Heart left ventricle (tissue), 16 donors: ENCODE measurements at places on chromosomes 12 and 14.

GRCh38 chr12:50662116-50662510, 101.8 kb upstream of the ATF1 start:
- H3K27me3 ChIP-seq = no peaks in the 10 kb centered on the region
- no peaks in the 10 kb centered on the region for H3K36me3 ChIP-seq
- no peak overlapping the region for H3K27ac ChIP-seq
- no peaks in the 10 kb centered on the region for H3K4me1 ChIP-seq

GRCh38 chr14:71726580-71727021, 205.6 kb upstream of the RGS6 start:
- H3K4me1 ChIP-seq = no peaks in the 10 kb centered on the region
- no peak for DNase-seq
- no peaks in the 10 kb centered on the region for H3K27me3 ChIP-seq
- H3K27ac ChIP-seq = no peak overlapping the region

GRCh38 chr14:96844857-96845570, 47.8 kb downstream of the VRK1 start:
- no peaks in the 10 kb centered on the region for H3K27me3 ChIP-seq
- no peak for DNase-seq
- H3K4me1 ChIP-seq = no peaks in the 10 kb centered on the region
- H3K4me3 ChIP-seq = no peak overlapping the region

DNA sequence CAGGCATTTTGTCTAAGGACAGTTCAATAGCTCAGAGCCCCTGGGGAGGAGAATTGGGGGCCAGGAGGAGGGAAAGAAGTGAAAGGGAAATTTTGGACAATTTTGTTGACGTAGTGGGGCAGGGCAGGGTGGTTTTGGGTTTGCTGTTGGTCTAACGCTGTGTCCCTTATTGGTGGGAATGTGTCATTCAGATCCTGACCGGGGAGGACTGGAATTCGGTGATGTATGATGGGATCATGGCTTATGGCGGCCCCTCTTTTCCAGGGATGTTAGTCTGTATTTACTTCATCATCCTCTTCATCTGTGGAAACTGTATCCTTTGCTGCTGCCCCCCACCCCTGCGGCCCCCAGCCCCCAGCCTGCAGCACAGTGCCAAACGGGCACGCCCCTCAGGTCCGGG, 212.1 kb upstream of the FKBP4 start:
- peak overlapping the region; percentile 71 for H3K27ac ChIP-seq
- peak overlapping the region; percentile 16 for H3K4me3 ChIP-seq
- H3K36me3 ChIP-seq = peaks cover 52% of the 10 kb centered on the region
- no peak for DNase-seq
- no peaks in the 10 kb centered on the region for H3K27me3 ChIP-seq
